ENCODE measurements at places on chromosomes 3 and 15.
A peak's percentile ranks its signal among the peaks of the same experiment; 100 is the strongest.

GRCh38 chr3:185701611-185702261 lies 115.6 kb downstream of the SENP2 start:
- no peak for DNase-seq

DNA sequence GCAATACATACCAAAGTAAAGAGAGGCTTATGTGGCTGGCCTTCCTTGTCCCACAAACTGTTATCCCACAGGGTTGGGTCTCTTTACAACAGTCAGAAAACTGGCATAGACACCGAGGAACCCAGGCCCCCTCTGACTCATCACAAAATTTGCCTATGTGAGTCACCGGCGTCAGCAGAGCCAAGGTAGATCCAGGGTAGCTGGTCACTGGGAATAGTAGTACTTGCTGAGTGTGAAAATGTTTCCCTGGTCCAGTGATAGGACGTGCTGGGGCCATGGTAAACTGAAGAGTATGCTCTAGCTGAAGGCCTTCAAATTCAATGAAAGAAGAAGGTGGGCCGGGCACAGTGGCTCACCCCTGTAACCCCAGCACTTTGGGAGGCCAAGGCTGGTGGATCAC lies 27.1 kb upstream of the SKIL start:
- no peak for DNase-seq

- no peak for DNase-seq
These were observed 51.4 kb upstream of the CHMP2B start for GRCh38 chr3:87175732-87176131.

GRCh38 chr3:50274371-50275104 lies 4.3 kb upstream of the LSMEM2 start:
- DNase-seq: peak; percentile 76

DNA sequence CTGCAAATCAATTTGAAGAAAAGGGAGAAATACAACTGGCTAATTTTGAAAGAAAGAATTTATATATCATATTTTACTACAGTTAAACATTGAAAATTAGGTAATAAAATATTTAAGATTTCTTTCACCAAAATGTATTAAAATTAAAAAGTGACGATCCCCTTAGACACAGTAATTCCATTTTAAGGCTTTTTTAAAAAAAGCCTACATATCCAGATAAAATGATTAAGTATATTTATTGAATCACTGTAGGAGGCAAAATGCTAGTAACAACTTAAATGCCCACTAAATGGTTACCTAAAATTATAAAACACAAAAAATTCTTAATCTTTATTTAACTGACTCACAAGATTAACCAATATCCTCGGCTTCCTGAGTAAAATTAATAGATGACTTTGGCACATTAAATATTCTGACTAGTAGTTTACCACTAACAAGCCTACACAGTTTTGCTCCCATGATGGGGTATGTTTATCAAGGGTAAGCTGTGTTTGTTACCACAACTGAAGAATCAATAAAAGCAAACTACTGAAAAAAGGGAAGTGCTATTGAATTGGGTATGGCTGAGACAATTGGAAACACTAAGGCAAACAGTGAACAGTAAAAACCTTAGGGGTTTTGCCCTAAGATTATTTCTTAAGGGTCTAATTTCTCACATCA lies 28.4 kb downstream of the ANKRD28 start:
- no peak for DNase-seq

DNA sequence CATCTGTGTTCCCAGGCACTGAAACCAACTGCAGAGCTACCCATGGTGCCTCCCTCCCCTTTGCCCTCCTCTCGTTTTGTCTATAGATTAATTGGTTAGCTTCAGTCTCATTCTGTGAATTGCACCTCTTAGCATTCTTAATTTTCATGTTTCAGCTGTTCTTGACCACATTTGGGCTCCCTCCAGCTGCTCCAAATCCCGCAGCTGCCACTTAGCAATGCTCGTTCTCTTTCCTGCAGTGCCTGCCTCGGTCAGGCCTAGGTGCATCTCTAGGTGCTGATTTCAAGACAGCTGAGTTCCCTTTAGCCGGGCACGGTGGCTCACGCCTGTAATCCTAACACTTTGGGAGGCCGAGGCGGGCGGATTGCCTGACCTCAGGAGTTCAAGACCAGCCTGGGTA lies 47.0 kb upstream of the SMAD3 start:
- DNase-seq: no peak

DNA sequence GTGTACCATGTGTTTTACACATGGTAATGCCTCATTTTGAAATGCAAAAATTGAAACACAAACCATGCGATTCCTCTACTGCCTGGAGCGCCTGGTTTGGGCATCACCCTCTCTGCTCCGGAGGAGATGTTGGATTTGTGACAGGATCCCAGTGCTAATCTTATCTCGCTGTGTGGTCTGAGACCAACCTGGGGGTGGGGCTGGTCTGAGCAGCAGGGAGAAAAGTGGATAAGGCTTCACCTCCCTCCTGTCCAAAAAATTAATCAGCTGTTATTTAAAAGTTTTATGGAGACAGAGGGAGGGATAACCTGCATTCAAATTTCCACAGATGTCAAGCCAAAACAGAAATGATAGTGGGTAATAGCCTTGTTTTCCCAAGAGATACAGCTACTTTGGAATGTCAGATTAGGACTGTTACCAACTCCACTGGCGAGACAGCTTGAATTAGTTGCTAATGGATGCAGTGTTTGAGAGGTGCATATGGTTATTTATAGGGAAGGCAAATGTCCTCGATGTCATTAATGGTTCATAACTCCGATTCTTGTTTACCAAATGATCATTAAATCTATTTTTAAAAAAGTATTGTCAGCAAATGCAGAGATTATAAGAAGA lies 54.0 kb upstream of the SKOR1 start:
- peak; percentile 36 for DNase-seq

DNA sequence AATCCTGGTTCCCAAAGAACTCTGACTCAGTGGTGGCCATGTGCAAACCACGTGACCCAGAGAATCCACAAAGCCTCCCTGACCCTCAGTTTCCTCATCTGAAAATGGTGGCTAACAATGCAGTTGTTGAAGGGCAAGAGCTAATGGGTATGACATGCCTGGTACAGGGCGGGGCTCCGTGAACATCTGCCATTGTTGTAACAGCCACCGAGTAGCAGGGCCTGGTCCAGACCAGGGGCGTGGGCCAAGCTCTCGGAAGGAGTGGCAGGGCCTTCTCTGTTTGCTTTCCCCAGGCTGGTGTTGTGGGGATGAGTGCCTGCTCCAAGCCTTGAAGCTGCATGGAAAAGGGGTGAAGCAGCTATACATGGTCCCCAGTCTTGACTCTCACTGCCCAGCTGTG lies 13.4 kb downstream of the MAPKAPK3 start:
- no peak for DNase-seq

DNA sequence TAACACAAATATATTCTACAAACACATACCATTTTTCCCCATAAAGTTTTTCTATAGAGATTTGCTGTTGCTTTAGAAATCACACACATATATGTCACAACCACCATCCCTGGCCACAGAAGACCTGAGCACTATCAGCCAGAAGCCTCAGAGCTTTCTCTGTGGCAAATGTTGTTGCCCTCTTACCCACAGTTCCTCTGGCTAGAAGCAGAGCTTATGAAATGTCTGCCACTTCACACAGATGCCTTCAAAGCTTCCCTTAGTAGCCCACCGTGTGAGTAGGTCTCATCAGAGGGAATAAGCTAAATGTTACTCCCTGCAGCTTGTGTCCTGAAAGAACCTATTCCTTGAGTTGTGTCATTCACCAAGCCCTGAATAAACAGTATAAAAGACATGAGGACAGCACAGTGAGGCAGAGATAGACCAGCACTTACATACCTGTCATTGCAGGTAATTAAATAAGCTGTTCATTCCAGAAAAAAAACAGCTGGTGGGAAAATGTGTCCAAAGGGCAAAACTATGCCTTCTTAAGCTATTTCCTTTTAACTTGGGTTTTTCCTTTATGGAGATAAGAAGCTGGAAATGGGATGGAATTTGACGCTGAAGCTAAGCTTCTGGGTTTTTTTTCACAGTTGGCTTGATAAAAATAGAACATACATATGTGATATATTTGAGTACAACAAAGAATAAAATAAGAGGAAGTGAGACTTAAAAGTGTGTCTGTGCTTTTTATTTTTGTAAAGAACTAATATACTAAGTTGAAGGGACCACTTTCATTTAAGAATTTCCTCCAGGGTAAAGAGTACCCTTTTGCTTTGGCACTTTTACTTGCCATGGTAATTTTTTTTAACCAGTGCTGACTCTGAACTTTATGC lies 391.4 kb downstream of the KCNH8 start:
- DNase-seq: no peak

All from glutamatergic neuron (in vitro differentiated cells).